ENCODE measurements at places on chromosomes 3 and 15.

DNA sequence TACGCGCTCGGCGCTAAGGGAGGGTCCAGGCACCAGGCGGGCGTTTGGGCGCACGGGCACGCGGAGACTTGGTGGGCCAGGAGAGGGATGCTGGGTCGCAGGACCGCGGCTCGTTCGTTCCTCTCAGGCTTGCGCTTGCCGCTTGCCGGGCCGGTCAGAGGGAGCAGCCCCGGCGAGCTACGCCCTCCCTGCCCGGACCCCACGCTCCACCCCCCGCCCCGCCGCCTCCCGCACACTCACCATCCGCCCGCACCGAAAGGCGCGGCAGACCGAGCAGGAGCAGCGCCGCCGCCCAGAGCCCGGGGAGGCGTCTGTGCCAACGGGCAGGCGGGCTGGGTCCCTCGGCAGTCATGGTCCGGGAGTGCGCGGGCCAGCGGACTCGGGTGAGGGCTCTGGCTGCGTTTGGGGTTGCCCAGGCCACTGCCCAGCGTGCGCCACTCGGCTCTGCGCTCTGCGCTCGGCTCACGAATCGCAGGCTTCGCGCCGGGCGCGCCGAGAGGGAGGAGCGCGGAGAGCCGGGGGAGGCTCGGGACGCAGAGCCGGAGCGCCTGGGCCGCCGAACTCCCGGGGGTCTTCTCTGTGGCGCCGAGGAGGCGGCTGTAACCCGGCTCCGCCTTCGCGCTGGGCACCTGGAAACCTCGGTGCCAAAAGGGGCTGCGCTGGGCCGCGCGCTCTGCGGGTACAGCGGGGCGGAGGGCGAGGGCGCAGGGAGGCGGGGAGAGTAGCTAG is at the start of gene SUSD5:
SUSD5 (minus strand) TSS at position 365 of the 729 bp plus-strand sequence; CDS start at position 352, 13 bp downstream.
- peak; percentile 19 for DNase-seq
- H3K36me3 ChIP-seq: no peaks in the 10 kb centered on the region
- peak within 1 kb of the TSS; percentile 68 for H3K4me3 ChIP-seq
- H3K4me1 ChIP-seq: peaks cover 16% of the 10 kb centered on the region
- H3K27ac ChIP-seq: no peak within 1 kb of the TSS

DNA sequence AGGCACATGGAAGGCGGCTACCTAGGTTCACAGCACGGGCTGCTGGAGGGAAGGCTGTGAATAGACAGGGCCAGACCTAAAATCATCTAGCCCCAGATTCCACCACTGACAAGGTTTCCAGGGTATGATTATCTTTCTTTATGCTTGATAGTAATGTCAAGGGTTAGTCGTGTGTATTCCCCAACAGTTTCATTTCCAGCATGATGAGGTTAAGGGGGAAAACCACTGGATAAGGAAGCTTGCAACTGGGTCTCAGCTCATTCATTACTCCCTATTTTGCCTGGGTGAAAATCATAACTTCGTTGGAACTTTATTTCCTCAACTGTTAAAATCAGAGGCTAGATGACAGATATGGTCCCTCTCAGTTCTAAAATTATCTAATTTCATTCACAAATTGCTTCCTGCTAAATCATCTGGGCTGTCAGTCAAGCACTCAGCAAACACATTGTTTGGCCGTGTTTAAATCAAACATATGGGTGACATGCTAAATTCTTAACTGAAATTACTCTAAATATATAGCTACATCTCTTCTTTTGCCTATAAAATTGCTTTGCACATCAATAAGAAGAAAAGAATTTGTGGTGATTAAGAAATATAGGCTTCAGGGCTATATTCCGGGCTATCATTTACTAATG is 111.7 kb downstream of the CYP19A1 start:
- no peaks in the 10 kb centered on the region for H3K27me3 ChIP-seq
- no peak overlapping the region for H3K27ac ChIP-seq
- no peak overlapping the region for H3K4me3 ChIP-seq
- H3K4me1 ChIP-seq: peaks cover 14% of the 10 kb centered on the region
- H3K36me3 ChIP-seq: no peaks in the 10 kb centered on the region

DNA sequence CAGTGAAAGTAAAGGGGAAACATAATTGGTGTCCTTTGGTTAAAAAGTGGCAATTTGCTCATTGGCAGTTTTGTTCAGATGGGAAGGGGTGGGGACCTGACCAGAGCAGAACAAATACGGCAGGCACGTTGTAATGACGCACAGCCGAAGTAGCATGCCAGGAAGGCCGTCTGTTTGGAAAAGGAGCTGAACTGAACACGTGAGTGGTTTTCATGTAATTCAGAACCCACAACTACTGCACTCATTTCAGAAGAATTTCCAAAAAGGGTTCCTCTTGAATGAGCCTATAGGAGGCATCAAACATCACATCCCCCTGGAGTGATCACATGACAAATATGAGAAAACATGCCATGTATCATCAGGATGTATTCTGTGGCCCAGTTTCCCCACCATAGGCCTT is 42.9 kb upstream of the LMCD1 start:
- no peak for DNase-seq
- H3K27ac ChIP-seq: no peak overlapping the region

GRCh38 chr3:52196977-52197376 is 983 bp upstream of the ALAS1 start:
- DNase-seq: peak; percentile 30
- H3K27me3 ChIP-seq: no peaks in the 10 kb centered on the region
- peaks cover 77% of the 10 kb centered on the region for H3K4me1 ChIP-seq
- no peak overlapping the region for H3K4me3 ChIP-seq
- peaks cover 29% of the 10 kb centered on the region for H3K36me3 ChIP-seq

GRCh38 chr15:80211976-80212375 is 40.0 kb downstream of the CTXND1 start:
- peaks cover 8% of the 10 kb centered on the region for H3K27me3 ChIP-seq
- H3K36me3 ChIP-seq: no peaks in the 10 kb centered on the region
- no peak overlapping the region for H3K4me3 ChIP-seq
- no peak overlapping the region for H3K27ac ChIP-seq

GRCh38 chr15:77575203-77575934 is 57.3 kb downstream of the LINGO1 start:
- no peaks in the 10 kb centered on the region for H3K36me3 ChIP-seq
- H3K27me3 ChIP-seq: no peaks in the 10 kb centered on the region
- H3K4me1 ChIP-seq: peaks cover 9% of the 10 kb centered on the region
- DNase-seq: no peak
- H3K4me3 ChIP-seq: no peak overlapping the region

GRCh38 chr3:141728355-141728892 is 9.7 kb upstream of the RNF7 start:
- H3K27me3 ChIP-seq: no peaks in the 10 kb centered on the region
- DNase-seq: no peak
- H3K4me3 ChIP-seq: no peak overlapping the region
- no peaks in the 10 kb centered on the region for H3K36me3 ChIP-seq

DNA sequence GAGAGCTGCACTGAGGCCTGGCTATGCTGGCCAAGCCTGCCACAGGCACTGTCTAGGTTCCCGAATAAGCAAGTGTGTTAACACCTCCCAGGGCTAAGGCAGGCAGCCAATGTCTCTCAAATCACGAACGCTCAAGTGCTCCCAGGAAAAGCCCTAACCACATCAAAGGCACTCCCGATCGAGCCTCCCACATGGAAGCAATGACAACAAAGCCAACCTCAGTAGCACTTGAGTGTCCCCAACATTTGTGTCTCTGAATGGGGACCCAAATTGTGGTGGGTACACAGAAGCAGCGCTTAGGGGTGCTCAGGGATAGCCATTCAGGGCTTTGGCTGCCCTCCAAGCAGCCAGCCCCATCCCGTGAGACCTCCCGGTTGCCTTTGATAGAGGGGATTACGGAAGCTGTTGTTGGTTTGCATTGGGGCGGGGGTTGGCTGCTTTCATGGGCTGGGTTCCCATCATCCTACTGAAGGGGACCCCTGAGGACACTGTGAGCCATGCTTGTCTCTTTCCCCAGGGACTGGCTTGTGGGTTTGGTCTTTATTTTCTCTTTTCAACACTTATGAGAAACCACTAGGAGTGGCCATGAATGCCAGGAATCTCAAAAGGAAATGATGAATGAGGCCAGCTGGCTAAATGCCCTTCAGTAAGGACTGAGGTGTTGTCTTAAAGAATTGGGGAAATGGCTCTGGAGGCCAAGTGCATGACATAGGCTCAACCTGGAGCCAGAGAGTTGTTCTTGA is 234.1 kb upstream of the FEZF2 start:
- peak; percentile 53 for DNase-seq
- no peaks in the 10 kb centered on the region for H3K36me3 ChIP-seq
- H3K27ac ChIP-seq: no peak overlapping the region
- no peaks in the 10 kb centered on the region for H3K27me3 ChIP-seq
- peaks cover 12% of the 10 kb centered on the region for H3K4me1 ChIP-seq

DNA sequence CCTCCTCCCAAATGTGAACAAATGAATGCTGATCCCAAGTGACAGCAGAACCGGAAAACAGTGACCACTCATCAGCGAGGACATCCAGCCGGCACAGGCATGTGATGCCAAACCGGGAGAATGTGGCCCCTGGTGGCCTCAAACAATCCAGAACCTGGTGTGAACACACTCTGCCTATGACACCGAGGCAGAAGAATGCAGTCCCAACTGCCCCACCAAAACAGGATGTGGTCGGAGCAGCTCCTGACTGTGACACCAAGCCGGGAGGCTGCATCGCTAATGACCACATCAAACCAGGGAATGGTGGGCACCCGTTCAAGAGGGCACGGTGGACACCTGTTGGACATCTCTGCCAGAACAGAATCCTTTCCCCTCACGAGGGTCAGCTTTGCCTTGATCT is 15.4 kb downstream of the SCN5A start:
- H3K4me3 ChIP-seq: peak overlapping the region; percentile 11
- DNase-seq: no peak
- peak overlapping the region; percentile 63 for H3K27ac ChIP-seq
- H3K4me1 ChIP-seq: peaks cover 89% of the 10 kb centered on the region
- H3K36me3 ChIP-seq: peaks cover 15% of the 10 kb centered on the region

DNA sequence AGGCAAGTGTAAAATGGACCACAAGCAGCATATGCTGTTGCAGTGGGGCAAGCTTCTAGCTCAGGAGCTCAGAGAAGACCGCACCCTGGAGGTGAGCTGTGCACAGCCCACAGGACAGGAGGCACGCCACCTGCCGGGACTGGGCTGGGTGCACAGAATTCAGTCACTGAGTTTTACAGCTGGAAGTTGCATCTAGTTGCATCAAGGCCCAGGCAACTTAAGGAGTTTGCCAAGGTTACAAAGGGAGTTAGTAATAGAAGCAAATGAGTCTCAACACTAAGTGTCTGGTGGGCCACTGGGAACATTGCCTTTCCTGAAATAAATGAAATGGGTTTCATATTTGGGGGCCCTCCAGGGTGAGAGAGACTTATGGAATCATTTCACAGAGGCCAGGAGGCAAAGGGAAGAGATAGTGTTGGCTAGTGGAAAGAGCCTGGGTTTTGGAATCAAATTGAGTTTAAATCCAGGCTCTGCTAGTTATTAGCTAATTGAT is 36.0 kb upstream of the TIMP4 start:
- peaks cover 7% of the 10 kb centered on the region for H3K4me1 ChIP-seq
- H3K27ac ChIP-seq: no peak overlapping the region
- no peaks in the 10 kb centered on the region for H3K27me3 ChIP-seq

DNA sequence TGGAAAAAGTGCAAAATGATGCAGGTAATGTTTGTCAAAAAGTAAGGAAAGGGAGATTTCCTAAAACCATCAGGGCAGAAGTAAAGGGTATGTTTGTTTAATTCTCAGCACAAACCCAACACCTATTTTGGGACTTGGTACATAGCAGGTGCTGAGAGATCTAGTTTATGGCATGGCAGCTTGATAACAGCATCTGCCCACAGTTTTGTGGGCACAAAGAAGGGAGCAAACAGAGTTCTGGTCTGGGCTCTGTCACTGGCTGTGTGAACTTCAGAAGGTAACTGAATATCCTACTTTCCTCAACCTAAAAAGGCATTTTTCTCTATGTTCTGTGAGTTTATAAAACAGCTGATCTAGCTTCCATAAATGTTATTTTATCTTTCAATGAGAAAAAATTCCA is 141.6 kb downstream of the PLCH1 start:
- no peaks in the 10 kb centered on the region for H3K4me1 ChIP-seq
- no peak overlapping the region for H3K4me3 ChIP-seq
- DNase-seq: no peak

GRCh38 chr3:9793161-9793781 is 389 bp downstream of the ARPC4 start:
- peak overlapping the region; percentile 99 for H3K27ac ChIP-seq
- no peaks in the 10 kb centered on the region for H3K27me3 ChIP-seq
- peak overlapping the region; percentile 98 for H3K4me3 ChIP-seq
- peaks cover 61% of the 10 kb centered on the region for H3K4me1 ChIP-seq
- DNase-seq: no peak
- H3K36me3 ChIP-seq: peaks cover 56% of the 10 kb centered on the region

- no peak for DNase-seq
- H3K36me3 ChIP-seq: no peaks in the 10 kb centered on the region
- peaks cover 11% of the 10 kb centered on the region for H3K4me1 ChIP-seq
- H3K27me3 ChIP-seq: no peaks in the 10 kb centered on the region
- no peak overlapping the region for H3K4me3 ChIP-seq
- no peak overlapping the region for H3K27ac ChIP-seq
These were observed 59.1 kb downstream of the FAM43A start for GRCh38 chr3:194744826-194745225.

- no peaks in the 10 kb centered on the region for H3K36me3 ChIP-seq
- DNase-seq: no peak
- peak overlapping the region; percentile 65 for H3K27ac ChIP-seq
- H3K27me3 ChIP-seq: no peaks in the 10 kb centered on the region
- peaks cover 29% of the 10 kb centered on the region for H3K4me1 ChIP-seq
These were observed 12.6 kb downstream of the OSBPL10 start for GRCh38 chr3:31968369-31968926.

- no peaks in the 10 kb centered on the region for H3K27me3 ChIP-seq
- no peak overlapping the region for H3K27ac ChIP-seq
- peaks cover 52% of the 10 kb centered on the region for H3K4me1 ChIP-seq
- no peak for DNase-seq
- H3K4me3 ChIP-seq: no peak overlapping the region
These were observed 37.5 kb downstream of the ZNF710 start for GRCh38 chr15:90038632-90039095.

- H3K27ac ChIP-seq: no peak overlapping the region
- peaks cover 57% of the 10 kb centered on the region for H3K36me3 ChIP-seq
- no peak for DNase-seq
- H3K27me3 ChIP-seq: no peaks in the 10 kb centered on the region
These were observed 38.6 kb downstream of the ZXDC start for GRCh38 chr3:126436826-126437717.

DNA sequence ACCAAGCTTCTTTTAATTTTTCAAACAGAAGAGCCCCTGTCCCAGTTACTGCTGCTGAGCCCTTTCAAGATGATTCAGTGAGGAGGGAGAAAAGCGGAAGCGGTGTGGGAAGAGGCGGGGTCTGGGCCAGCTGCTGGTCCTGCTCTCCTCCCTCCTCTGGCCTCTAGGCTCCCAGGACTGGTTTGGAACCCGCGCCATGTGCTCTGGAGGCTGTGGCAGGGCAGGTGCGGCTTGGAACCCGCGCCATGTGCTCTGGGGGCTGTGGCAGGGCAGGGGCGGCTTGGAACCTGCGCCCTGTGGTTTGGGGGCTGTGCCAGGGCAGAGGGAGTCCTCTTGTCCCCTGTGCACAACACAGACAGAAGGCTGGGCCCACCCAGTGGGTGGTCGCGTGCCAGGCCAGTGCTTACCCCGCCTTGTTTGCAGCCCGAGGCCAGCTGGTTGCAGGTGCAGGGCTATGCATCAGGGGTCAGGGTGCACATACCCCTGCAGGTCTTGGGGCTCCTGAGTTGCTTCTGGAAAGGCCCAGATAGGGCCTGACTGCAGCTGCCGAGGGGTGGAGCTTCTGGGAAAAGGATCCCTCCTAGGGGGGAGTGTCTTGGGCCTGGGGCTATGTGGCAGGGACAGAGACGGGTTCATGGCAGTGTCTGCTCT is 12.2 kb downstream of the ALG1L2 start:
- H3K4me1 ChIP-seq: no peaks in the 10 kb centered on the region
- H3K27me3 ChIP-seq: peaks cover 3% of the 10 kb centered on the region
- DNase-seq: no peak
- no peaks in the 10 kb centered on the region for H3K36me3 ChIP-seq
